ENCODE measurements at places on chromosomes 12 and 14.

DNA sequence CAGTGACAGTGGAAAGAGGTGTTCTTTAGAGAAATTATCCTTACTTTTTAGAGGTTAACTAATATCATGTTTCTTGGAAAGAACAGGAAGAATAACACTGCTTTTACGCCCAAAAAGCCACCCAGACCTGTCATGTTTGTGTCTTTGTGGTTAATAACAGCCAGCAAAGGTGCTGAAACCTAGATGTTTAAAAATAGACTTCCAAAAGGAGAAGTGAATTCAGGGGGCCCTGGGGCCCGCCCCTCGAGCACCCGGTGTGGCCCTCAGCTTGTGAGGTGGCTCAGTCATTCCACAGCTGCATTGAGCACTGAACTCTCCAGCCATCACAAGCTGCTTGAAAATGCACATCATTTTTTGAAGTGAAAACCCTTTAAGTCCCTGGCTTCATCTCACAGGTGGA lies 20.8 kb upstream of the AMN start:
- DNase-seq: no peak

DNA sequence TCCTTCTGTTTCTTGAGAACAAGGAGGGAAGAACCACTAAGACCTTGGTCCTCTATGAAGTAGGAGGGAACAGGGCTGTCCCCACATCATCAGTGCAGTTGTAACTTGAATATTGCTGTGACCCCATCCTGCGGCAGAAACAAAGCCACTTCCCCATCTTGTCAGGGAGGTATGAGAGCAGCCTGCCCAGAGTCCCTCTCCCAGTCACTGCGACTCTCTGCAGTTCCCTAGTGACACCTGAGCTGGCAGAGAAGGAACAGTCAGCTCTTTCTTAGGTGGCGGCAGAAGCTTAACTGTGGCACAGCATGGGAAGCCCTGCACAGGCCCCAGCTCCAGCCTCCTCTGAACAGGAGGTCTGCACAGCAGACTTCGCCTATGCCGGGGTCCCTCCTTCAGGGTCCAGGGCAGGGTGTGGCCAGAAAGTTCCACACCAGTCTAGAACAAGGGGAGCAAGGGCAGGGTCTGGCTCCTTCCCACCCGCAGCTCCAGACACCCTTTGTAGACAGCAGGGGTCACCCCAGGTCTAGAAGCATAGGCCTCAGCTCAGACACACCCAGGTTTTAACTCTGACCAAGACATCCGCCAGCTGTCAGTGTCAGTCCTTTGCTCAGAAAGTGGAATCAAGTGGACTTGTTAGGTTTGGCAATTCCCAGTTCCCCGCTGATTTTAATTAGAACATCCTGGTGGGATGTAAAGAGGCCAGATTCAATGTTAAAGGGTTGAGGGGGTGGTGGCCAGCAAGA lies 36.8 kb downstream of the DEGS2 start:
- no peak for DNase-seq

- DNase-seq: no peak
Measured at GRCh38 chr14:102893452-102893851, 29.0 kb upstream of the AMN start.

GRCh38 chr14:24837280-24838046 lies 203.5 kb upstream of the GZMB start:
- DNase-seq: no peak

GRCh38 chr12:26715232-26715631 lies 117.8 kb downstream of the ITPR2 start:
- DNase-seq: no peak

DNA sequence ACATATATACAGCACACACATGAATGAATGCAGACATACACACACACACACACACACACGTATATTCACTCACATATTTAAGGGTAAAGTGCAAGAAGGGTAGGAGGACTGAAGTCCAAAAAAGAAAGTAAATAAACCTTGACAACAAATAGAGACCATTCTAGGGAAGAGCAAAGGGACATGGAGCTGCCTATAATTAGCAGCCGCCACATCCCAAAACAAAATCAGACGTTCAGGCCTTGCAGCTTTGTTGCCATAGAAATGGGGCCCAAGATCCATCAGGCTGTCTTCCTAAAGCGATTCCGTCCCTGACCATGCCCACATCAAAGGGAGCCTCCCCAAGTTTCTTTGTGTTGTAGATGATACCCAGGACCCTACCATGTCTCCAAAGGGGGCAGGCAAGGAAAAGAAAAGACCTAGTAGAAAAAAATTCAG lies 703.5 kb upstream of the TBX3 start:
- no peak for DNase-seq

DNA sequence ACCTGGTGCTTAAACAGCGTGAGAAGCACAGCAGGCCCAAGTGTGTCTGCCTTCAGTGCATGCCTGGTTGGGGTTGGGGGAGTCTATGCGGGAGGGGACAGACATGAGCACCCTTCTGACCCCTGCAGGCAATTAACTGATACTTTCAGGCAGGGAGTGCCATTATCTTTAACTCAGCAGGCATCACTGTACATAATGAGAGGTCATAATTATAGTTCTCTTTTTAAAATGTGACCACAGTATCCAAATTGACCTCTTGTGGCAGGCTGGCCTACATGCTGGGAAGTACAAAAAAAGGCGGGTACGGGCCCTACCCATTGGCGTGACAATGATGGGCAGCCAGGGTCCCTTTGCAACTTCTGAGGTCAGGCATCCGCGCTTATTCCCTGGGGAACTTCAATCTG lies 209.1 kb downstream of the FOXN3 start:
- DNase-seq: no peak

DNA sequence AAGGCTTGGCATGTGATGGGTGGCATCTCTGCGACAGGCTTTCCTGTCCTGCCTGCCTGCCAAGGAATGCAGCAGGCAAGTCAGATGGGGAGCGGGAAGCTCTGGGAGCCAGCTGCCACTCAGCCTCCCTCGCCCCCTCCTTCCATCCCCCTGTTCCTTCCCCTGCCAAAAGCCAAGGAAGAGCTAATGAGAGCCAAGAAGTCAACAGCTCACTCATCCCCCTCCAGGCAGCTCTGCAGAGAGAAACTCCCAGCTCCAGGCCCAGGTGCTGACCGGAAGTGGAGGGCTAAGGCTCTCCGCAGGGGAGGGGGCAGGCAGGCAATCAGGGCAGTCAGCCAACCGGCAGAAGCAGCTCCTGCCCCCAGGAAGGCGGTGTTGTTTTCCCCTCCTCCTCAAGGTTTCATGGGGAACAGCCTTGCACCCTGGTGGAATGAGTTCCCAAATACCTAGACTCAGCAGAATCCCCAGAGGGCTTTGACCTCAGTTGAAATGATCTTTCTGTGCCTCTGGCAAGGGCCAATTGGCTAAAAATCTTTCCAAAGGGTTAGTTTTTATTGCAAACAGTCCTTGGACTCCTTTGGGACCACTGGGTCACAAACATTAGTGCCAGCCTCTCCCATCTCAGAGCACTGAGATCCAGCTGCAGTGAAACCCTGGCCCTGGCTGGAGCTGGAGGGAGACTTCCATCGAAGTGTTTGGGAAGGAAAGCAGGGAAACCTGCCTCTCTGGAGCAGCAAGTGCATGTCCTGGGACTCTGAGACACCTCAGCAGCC lies 349.1 kb downstream of the DPF3 start:
- no peak for DNase-seq

GRCh38 chr12:47717443-47718193 lies 7.7 kb downstream of the ENDOU start:
- DNase-seq: no peak

GRCh38 chr12:3036901-3037600 lies 40.1 kb upstream of the TSPAN9 start:
- no peak for DNase-seq

- DNase-seq: no peak
Measured at GRCh38 chr12:90628213-90628612, 326.8 kb downstream of the CCER1 start.

GRCh38 chr12:52884526-52885293 lies 20.2 kb downstream of the KRT8 start:
- peak; percentile 10 for DNase-seq

- DNase-seq: no peak
Measured at GRCh38 chr14:30389877-30390385, 169.0 kb upstream of the G2E3 start.

GRCh38 chr12:104551313-104551931 lies 94.7 kb downstream of the CHST11 start:
- no peak for DNase-seq

DNA sequence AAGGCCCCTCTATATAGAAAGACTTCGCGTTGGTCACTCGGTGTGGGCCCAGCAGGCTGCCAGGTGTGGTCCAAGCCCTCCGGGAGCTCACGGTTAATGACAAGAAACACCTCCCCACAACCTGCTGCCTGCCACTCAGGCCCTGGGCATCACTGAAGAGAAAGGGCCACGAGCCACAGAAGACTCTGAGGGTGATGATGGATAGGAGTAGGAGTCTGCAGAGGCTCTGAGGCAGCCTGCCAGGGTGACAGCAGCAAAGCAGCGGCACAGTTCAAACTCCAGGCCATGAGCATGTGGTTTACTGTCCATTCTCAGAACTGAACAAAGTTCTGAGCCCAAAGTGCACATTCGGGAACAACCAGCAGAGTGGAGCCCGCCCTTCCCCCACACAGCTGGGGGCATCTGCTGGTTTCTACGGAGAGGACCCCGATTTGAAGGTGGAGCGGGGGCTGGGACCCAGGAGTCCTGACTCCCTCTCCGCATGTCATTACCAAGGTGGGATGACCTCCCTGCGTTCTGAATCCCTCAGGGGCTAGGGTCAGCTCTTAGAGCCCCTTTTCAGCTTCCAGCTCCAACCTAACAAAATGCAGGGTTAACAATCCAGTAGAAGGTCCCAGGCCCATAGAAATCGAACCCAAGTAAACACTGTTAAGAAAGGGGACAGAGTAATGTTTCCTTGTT lies 65.8 kb downstream of the VWF start:
- DNase-seq: no peak

- no peak for DNase-seq
Measured at GRCh38 chr14:70082394-70082793, 106.4 kb downstream of the SLC8A3 start.

- no peak for DNase-seq
Measured at GRCh38 chr14:83977583-83977982, 1552.4 kb upstream of the FLRT2 start.

DNA sequence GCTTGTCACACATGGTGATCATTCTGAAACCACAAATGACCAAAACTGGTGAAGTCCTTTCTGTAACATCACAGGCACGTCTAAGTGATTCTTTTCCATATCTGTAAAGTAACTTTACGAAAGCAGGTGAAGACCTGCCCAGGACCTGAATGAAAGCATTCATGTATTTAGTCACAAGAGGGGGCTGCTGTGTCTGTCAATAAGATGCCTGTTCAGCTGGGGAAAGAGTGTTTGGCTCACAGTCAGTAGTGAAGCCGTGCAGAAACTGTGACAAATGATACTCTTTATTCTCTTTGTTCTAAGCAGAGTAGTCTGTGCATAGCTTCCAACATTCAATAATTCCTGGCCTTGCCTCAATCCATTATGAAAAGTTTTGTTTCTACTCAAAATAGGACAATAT lies 373.5 kb upstream of the OR4E1 start:
- no peak for DNase-seq

GRCh38 chr12:109120557-109120956 lies 4.2 kb downstream of the ACACB start:
- no peak for DNase-seq

- DNase-seq: no peak
Measured at GRCh38 chr12:51098611-51099010, 15.2 kb upstream of the CSRNP2 start.

- DNase-seq: no peak
Measured at GRCh38 chr14:105260959-105261358, 12.6 kb downstream of the BTBD6 start.

DNA sequence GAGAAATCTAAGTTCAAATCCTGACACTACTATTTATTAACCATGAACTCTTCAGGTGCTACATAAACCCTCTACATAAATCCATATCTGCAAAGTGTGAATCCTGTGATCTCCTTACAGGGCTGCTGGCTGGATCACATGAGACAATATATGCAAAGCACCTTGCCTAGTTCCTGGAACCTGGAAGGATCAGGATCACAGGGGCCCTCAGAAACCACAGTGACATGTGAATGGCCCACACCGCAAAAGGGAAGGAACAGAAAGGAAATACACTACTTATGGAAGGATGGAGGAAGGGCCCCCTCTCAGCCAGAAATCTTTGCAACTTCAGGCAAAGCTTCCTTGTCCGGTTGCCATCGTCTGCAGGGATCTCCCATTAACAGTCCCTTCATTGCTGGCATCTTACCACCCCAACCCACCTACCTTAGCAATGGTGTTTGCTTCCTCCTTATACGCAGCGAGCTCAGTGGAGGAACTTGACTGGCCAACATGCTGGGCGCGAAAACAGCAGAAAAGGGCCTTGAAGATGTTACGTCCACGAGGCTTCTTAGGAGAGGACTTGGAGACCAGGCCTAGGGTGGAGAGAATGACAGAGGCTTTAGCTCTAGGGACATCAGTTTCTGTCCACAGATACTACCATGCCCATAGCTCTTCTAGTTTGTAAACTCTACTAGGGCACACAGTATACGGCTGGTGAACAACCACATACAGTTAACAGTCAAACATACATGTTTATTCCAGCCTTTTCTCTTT lies 10.7 kb upstream of the AVIL start:
- DNase-seq: no peak

GRCh38 chr14:69081271-69081670 lies 71.6 kb downstream of the DCAF5 start:
- no peak for DNase-seq

- no peak for DNase-seq
Measured at GRCh38 chr14:50978888-50979287, 34.6 kb upstream of the PYGL start.

- no peak for DNase-seq
Measured at GRCh38 chr12:57173089-57173488, 25.7 kb upstream of the LRP1-AS start.

GRCh38 chr12:92696216-92696615 lies 6.6 kb upstream of the PLEKHG7 start:
- no peak for DNase-seq

DNA sequence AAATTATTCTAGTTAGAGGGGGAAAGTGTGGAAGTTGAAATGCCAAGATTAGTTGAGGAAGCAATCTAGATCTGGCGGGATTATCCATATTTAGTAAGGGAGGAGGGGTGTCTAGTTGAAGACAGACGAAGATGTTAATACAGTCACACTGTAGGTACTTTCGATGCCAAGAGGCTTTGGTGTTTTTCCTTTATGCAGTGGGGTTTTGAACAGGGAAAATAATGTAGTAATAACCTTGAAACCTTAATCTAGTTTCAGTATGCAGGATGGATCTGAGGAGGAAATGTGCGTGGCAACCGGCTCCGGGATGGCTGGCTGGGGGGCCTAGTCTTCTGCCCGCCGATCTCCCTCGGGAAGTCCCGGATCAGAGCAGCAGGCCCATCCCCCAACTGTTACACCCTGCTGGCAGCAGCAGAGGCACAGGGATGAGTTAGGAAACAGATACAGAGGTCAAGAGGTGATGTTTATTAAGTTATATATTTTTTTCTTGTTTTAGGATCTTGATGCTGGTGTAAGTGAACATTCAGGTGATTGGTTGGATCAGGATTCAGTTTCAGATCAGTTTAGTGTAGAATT lies 27.4 kb downstream of the MDM2 start:
- no peak for DNase-seq

DNA sequence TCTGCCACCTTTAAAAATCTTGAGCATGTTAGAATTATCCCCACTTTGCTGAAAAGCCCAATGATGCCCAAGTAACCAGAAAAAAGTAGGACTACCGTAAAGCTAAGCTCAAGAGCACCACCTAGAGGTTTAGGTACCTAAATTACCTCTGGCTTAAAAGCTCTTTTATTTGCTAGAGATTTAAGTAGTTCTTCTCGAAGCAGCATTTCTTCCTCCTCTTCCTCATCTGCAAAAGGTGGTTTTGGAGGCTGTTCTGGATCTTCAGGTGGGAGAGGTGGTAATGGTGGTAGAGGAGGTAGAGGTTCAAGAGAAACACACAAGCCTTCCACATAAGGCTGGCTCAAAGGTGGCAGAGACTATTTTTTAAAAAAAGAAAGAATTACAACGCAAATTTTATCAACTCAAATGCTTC lies 26.9 kb downstream of the ZFC3H1 start:
- peak; percentile 3 for DNase-seq
